ENCODE measurements at places on chromosomes 11 and 22. TPM values are rescaled to one million over a fixed set of nuclear protein-coding genes. Genes with fewer than 3 reads are reported as not detected.

The MS4A1 gene
- total RNA-seq, result not detected

The CDC42BPG gene
- 3.7 TPM for total RNA-seq

The CECR2 gene
- total RNA-seq, result not detected

The PTPRJ gene
- 0.61 TPM for total RNA-seq

The VSTM5 gene
- not detected for total RNA-seq

The CCDC86 gene
- 57.8 TPM for total RNA-seq

The TUT1 gene
- 28.3 TPM for total RNA-seq

The CRYBB3 gene
- 0.61 TPM for total RNA-seq

The GLYAT gene
- not detected for total RNA-seq

The VSIG2 gene
- not detected for total RNA-seq

The CTNND1 gene
- 118 TPM for total RNA-seq

- peaks cover 12% of the 10 kb centered on the region for H3K36me3 ChIP-seq
- no peak overlapping the region for H3K4me3 ChIP-seq
- H3K27me3 ChIP-seq, result no peaks in the 10 kb centered on the region
- H3K27ac ChIP-seq, result no peak overlapping the region
- no peaks in the 10 kb centered on the region for H3K4me1 ChIP-seq
Measured at GRCh38 chr11:114953039-114953438, 274.7 kb downstream of the NXPE2 start.

DNA sequence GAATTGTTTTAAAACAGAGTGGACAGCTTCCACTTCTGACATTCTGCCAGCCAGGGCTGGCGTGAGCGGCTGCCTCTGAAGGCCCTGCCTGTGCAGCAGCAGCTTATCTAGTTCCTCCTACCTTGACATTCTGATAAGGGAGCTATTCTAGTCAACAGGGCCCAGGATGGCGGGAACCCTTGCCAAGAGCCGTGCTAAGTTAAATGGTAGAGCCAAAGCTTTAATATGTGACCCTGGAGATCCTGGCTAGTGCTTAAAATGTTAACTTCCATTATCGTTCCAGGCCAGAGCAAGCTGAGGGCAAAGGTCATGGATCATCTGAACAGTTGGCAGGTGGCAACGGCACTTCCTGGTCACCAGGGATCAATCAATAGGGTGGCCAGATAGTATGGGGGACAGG is 3.5 kb downstream of the KCNJ5 start:
- no peak overlapping the region for H3K4me3 ChIP-seq
- no peaks in the 10 kb centered on the region for H3K36me3 ChIP-seq
- H3K27ac ChIP-seq, result no peak overlapping the region
- no peak for DNase-seq

DNA sequence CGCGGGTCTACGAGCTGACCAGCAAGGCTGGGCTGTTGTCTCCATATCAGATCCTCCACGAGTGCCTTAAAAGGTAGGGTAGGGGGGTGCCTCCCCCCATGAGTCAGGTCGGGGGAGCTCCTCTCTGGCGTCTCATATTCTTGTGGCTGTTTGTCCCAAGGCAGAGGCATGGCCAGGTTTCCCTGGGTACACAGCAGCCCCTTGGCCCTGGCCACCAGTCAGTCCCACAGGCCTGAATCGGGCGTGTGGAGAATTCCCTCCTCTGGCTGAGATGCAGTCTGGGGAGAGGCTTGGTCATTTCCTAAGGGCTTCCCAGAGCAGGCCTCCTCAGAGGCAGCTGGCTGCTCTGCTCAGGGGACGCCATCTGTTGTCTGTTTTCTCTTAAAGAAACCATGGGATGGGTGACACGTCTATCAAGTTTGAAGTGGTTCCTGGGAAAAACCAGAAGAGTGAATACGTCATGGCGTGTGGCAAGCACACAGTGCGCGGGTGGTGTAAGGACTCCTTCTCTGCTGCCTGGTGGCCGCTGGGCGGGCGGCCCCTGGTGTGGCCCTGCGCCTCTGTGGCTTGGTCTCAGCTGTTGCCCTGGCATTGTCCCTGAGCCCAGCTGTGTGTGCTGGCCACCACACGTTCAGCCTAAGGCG is 9.6 kb upstream of the RANBP1 start:
- H3K27ac ChIP-seq, result no peak overlapping the region
- no peak for DNase-seq
- peaks cover 83% of the 10 kb centered on the region for H3K36me3 ChIP-seq
- H3K4me1 ChIP-seq, result no peaks in the 10 kb centered on the region

GRCh38 chr11:3111466-3111865 is 53.6 kb downstream of the OSBPL5 start:
- peaks cover 97% of the 10 kb centered on the region for H3K36me3 ChIP-seq
- no peak overlapping the region for H3K27ac ChIP-seq
- peaks cover 27% of the 10 kb centered on the region for H3K4me1 ChIP-seq

GRCh38 chr11:122159173-122159721 is 43.2 kb upstream of the BLID start:
- peaks cover 76% of the 10 kb centered on the region for H3K4me1 ChIP-seq
- DNase-seq, result peak; percentile 75
- H3K4me3 ChIP-seq, result peak overlapping the region; percentile 76
- H3K36me3 ChIP-seq, result peaks cover 2% of the 10 kb centered on the region
- H3K27ac ChIP-seq, result peak overlapping the region; percentile 96

DNA sequence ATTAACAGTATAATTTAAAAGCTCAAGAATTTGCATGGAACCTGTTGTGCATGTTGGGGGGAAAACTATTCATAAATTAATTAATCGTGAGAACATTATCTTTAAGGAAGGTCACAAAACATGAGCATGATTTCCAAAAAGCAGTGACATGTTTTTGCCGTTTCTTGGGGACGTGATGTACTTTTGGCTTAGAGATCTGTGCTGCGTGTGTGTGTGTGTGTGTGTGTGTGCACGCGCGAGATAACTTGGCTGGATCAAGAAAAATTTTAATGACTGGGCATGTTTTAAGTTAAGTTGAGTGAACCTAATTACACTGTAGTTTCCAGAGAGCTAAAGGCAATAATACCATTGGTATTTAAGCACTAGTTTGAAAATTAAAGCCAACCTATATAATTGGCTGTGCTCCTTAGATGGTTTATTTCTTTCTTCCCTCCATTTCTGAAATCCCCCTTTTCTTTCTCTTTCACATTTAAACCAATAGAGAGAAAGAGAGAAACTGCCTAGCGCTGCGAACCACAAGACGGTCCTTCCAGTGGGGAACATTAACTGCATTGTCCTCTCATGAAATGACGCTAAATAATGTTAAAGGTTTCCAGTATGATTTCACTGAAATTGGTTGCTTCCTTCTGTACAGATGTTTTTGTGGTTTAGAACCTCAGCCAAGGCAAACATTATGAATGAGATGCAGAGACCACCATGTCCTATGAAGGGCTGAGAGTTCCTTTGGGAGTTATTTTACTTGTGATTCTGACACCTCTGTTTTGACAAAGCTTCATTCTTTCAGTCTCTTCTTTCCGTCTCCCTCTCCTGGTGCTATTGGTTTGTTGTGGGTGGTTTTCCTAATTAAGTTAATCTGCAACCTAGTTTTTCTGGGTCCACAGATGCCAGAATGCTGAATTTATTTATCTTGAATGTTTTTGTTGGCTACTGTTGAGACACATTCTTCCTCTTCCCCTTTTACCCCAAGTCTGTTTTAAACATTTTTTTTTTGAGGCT is 51.7 kb downstream of the ZBTB16 start:
- DNase-seq, result peak; percentile 56
- H3K4me3 ChIP-seq, result peak overlapping the region; percentile 58
- H3K4me1 ChIP-seq, result peaks cover 85% of the 10 kb centered on the region
- peak overlapping the region; percentile 88 for H3K27ac ChIP-seq
- H3K27me3 ChIP-seq, result no peaks in the 10 kb centered on the region

DNA sequence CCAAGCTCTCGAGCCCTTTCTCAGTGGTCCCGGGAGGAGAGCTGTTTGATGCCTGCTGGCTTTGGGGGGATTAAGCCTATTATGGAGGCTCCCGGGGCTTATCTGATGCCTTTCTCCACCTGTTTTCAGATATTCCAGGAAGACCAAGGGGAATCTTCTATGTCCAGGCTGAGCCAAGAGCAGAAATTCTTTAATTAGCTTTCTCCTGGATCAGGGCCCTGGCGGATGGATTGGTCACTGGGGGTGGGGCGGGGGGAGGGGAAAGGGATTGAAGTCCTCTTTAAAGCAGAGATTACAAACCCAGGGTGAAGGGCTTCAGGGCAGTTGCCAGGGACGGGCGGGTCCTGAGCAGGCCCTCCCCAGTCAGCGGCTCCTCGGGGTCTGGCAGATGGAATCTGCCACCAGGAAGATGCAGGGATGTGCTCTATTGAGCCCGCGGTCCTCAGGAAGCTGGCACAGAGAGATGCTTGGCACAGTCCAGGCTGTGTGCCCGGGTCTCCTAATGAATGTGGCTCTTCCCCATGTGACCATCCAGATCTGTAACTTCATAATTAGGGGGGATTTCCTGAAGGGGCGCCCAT is 33.6 kb downstream of the MACROD1 start:
- no peak overlapping the region for H3K4me3 ChIP-seq
- H3K4me1 ChIP-seq, result no peaks in the 10 kb centered on the region
- no peak overlapping the region for H3K27ac ChIP-seq
- no peaks in the 10 kb centered on the region for H3K27me3 ChIP-seq

GRCh38 chr11:16871368-16871767 is 132.9 kb downstream of the C11orf58 start:
- no peak overlapping the region for H3K4me3 ChIP-seq
- DNase-seq, result no peak
- H3K27me3 ChIP-seq, result no peaks in the 10 kb centered on the region
- H3K4me1 ChIP-seq, result no peaks in the 10 kb centered on the region
- H3K27ac ChIP-seq, result no peak overlapping the region

- H3K36me3 ChIP-seq, result no peaks in the 10 kb centered on the region
- peak; percentile 64 for DNase-seq
- peaks cover 50% of the 10 kb centered on the region for H3K27me3 ChIP-seq
- H3K27ac ChIP-seq, result no peak overlapping the region
Measured at GRCh38 chr11:93652161-93652597, 9.3 kb upstream of the CEP295 start.

GRCh38 chr11:12569499-12570425 is 104.5 kb upstream of the TEAD1 start:
- no peak overlapping the region for H3K27ac ChIP-seq
- H3K27me3 ChIP-seq, result peaks cover 17% of the 10 kb centered on the region
- DNase-seq, result no peak
- H3K4me1 ChIP-seq, result no peaks in the 10 kb centered on the region

DNA sequence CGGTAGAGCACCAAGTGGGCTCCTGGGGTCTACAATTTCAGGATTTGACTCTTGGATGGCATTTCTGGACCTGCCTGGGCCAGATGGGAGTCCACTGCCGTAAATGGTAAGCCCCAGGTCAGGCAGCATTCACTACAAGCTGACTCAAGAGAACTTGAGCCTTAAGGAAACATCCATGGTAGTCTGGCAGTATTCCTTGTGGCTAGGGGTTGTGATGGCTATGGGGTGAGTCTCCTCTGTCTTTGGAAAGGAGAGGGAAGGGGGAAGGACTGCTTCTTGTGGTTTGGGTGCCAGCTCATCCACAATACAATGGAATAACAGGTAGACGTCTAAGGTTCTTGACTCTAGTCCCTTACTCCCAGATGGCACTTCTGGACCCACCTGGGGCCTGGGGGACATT is 32.3 kb upstream of the POU2AF2 start:
- H3K4me3 ChIP-seq, result no peak overlapping the region
- no peak overlapping the region for H3K27ac ChIP-seq
- H3K27me3 ChIP-seq, result no peaks in the 10 kb centered on the region
- DNase-seq, result no peak
